Stimulated activated CD4-positive, alpha-beta T cell treated with anti-CD3 and anti-CD28 coated beads, Interleukin-2, amount 100 ng/mL, for 48 hours (primary cell): ENCODE measurements at places on chromosomes 4 and X.

- no peak for DNase-seq
Observed at GRCh38 chr4:105994061-105994460, 98.8 kb downstream of the NPNT start.

- no peak for DNase-seq
Observed at GRCh38 chr4:67103001-67103747, 442.1 kb downstream of the CENPC start.

DNA sequence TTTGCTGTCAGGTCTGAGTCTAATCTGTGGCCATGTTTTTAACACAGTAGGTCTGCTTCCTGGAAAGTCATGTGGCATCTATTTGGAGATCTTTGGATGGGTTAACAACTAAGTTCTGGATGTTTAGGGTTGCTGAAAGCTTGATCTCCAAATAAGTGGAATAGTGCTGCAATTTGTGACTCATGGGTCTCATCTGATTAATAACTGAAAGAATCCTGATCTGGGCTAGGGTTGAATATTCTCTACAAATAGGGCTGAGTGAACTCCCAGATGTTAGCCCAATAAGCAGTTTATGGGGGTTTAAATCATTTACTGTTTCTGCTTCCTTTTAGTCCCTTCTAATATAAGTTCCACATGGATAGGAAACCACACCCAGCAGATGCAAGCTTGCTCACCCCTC is 23.1 kb downstream of the CT47C1 start:
- DNase-seq: no peak

- no peak for DNase-seq
Observed at GRCh38 chr4:153962311-153963039, 173.6 kb upstream of the SFRP2 start.

DNA sequence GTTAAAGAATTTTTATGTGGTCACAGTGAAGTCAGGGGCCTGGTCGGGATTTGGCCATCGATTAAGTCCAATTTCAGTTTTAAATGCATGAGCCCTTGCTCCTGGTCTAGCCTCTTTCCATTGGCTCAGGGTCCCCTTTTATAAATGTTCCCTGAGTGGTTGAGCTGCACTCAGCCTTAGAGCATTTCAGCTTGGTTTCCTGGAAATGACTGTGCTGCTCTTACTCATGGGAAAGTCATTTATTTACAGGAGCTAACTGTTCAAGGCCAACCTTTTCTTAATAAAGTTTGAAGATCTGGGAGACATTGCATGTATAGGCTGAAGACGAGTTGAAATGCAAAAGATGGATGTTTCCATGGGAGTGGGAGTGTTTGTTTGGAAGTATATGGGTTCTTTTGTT is 98.8 kb upstream of the CLNK start:
- DNase-seq: no peak

GRCh38 chr4:176054942-176055341 is 10.7 kb upstream of the WDR17 start:
- DNase-seq: no peak

DNA sequence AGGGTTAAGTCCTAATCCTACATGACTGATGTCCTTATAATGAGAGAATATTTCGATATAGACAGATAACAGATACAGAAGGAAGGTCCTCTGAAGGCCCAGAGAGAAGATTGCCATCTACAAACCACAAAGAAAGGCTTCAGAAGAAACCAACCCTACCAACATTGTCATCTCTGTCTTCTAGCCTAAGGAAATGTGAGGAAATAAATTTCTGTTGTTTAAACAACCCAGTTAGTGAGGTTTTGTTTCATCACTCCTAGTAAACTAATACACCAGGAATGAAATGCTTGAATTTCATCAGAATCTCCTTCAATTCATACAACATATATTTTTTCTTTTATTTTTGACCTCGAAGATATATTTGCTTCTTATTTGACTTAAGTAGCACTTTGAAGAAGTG is 1527.8 kb downstream of the STIM2 start:
- DNase-seq: no peak

DNA sequence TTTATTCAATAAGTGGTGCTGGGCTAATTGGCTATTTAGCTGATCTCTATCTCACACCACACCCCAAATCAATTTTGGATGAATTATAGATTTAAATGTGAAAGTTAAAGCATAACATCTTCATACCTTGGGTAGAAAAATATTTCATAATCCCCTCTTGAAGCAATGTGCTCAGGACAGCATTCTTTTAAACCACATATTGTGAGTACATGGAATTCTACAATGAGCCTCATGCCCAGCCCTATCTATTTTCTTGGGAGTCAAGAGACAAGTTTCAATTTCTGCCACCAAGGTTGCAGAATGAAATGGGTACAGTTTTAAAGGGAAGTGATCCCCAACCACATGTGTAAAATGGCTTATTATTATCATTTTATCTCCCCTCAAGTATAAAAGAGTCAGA is 30.6 kb upstream of the GPRIN3 start:
- no peak for DNase-seq

DNA sequence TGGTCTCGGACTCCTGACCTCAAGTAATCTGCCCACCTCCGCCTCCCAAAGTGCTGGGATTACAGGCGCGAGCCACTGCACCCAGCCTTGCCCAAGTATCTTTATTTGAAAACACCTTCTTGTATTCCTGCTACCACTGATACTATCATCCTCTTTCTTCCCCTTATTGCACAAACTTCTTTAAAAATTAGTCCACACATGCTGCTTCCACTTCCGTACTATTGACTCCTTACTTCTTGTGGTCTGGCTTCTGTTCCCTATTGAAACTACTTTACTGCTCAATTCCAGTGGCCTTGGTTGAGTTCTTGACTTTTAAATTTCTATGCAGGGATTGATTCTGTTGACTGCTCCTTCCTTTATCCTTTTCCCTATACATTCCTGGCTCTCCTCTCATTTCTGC is 38.8 kb downstream of the MTM1 start:
- DNase-seq: no peak

- DNase-seq: no peak
Observed at GRCh38 chr4:560731-561291, 15.3 kb downstream of the TMEM271 start.

DNA sequence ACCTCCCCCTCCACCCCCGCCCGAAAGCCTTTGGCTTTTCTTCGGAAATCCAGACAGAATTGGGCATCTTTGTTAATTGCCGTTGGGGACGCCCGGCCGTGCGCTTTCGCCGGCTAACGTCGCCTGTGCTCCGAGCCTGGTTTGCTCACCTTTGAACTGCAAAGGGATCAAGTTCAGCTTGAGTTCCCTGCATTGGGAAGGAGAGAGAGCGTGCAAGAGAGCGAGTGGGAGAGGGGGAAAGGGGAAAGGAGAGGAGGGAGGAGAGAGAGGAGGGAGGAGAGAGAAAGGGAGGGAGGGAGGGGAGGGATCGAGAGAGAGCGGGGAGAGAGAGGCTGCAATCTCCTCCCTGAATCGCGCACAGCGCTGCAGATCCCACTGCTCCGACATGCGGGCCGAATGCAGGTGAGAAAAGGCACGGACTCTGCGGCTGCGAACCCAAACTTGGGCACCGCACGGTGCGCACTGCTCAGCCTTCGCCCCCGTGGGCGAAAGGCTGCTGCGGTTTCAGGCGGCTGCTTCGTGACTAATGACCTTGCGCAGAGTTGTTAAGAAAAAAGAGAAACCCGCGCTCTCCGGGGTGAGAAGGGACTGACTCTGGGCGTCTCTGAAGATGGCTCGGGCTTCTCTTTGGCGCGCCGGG is at the start of gene PCDH7:
Gene PCDH7, plus strand, starts transcription at position 349 of the 640 bp plus-strand sequence. CDS start 1,054 bp downstream, outside the sequence.
- DNase-seq: no peak

DNA sequence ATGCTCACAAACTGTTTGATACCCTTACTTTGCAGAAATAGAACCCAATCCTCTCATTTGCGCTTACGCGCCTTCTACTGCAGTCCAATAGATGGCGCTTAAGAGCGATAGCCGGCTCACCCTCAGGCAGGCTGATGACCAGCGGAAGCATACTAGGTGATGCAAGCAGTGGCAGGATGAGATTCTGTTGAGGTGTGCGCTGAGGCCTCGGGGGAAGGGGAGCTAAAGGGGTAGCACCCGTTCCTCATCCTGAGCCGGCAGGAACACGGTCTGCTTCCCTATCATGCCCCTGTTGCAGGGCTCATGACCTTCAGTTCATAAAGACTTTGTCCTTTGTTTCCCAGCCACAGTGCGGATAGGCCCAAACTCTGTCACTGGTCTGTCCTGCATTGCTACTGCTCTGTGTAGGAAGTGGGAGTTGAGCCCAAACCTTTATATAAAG is 628.9 kb downstream of the TLL1 start:
- DNase-seq: no peak

- DNase-seq: no peak
Observed at GRCh38 chr4:40649321-40649720, 19.7 kb upstream of the RBM47 start.

DNA sequence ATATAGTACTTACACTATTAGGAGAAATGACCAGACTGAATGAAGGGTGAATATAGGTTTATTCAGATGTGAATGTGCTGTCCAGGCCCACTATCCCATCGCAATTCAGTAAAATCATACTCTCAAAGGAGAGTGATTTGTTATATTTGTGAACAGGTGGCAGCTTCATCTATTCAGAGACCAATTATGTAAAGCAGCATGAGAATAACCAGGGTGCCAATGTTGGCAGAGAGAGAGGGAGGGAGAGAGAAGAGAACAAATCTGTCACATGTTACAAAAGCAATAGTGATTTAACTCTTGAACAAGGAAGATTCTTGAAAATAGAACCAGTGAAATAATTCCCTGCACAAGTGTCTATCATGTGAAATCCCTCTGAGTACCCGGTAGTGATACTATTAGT is 38.9 kb upstream of the TLL1 start:
- DNase-seq: no peak

GRCh38 chr4:64334964-64335363 is 74.3 kb downstream of the TECRL start:
- DNase-seq: no peak

DNA sequence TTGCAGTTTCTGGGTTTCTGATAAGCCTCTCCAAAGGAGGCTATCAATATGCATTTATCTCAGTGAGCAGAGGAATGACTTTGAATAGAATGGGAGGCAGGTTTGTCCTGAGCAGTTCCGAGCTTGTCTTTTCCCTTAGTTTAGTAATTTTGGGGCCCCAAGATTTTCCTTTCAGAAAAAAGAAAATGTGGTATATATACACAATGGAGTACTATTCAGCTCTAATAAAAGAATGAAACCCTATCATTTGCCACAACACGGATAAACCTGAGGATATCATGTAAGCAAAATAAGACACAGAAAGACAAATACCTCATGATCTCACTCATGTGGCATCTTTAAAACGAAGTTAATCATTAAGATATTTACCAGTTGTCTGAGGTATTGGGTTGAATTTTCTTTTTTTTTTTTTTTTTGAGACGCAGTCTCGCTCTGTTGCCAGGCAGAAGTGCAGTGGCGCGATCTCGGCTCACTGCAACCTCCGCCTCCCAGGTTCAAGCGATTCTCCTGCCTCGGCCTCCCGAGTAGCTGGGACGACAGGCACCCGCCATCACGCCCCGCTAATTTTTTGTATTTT is 540 bp downstream of the ZNF721 start:
- no peak for DNase-seq

DNA sequence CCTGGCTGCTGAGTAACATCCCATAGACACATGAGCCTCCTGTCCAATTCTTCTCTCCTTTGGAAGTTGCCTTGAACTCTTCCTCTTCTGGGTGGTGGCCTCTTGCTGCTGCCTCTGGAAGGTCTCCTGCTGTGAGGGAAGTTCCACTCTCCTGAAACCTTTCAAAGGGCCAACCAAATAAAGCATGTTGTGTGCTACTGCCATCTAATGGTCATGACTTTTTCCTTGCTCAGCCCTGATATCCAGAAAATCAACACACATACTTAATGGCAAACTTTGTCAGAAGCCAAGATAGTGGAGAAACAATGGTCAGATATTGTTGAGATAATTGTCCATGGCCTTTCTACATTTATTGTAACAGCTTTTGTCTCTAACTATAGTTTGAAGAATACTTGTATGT is 19.1 kb upstream of the ZXDA start:
- no peak for DNase-seq

DNA sequence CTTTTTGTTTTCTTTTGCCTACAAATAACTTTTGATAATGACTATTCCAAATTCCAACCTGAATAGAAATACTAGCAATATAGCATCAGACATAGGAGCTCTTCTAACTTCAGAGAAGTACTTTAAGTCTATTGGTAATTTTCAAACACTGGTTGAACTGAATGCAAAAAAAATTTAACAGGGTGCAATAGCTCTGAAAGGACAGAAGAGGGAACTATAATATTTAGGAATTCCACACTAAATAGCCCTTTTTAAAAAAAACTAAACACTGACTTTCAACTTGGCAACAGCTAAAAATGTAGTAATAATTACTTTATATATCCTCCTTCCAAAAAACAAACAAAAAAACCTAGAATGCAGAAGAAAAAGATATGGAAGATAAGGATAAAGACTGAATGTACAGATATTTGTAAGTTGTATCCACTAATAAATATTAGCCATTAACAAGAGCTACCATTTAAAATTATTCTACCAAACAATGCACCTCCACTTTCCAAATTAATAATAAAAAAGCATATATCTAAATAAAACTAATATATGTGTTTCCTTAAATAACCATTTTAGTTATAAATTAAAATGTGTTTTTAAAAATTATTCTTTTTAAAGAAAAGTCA is 81.4 kb downstream of the FBXW7 start:
- no peak for DNase-seq

DNA sequence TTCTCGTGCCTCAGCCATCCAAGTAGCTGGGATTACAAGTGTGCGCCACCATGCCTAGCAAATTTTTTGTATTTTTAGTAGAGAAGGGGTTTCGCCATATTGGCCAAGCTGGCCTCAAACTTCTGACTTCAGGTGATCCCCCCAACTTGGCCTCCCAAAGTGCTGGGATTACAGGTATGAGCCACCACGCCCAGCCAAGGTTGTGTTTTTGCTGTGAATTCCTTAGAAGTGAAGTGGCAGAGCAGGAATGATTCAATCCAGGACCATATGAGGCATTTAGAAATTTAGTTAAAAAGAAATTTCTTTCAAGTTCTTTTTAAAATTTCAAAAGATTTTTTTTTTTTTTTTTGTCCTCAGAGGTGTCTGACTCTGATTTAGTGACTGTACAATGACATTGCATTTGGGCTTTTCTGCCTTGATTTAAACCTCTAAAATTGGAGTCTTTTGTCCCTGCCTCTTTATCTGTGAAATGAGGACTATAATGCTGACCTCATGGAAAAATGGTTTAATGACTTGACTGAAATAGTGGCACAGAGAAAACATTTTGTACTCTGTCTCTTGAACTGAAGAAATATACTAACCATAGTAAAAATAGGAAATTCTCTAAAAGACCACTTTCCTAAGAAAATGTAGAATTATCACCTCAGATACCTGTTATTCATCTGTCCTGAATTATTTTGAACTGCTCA is 59.9 kb downstream of the CXCL13 start:
- DNase-seq: no peak

GRCh38 chr4:80963051-80963450 is 67.5 kb upstream of the BMP3 start:
- no peak for DNase-seq

DNA sequence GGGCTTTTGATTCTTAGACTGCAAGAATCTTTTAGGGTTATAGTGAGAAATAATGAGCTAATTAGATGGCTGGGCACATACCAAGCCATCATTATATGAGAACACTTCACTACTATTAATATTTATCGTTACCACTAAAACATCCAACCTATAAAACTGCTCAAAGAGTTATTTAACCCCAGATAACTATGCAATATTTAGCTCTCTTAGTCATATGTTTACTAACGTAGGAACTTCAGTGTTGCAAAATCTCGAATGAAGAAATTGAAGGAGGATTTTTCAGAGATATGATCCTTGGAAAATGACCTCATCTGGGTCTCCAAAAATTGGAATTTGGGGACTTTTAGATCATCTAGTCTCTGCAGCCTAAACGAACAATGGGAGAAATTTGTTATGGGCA is 265.0 kb upstream of the RPS6KA3 start:
- no peak for DNase-seq
